ENCODE measurements at places on chromosomes 5 and 9.
A peak's percentile ranks its signal among the peaks of the same experiment; 100 is the strongest.

DNA sequence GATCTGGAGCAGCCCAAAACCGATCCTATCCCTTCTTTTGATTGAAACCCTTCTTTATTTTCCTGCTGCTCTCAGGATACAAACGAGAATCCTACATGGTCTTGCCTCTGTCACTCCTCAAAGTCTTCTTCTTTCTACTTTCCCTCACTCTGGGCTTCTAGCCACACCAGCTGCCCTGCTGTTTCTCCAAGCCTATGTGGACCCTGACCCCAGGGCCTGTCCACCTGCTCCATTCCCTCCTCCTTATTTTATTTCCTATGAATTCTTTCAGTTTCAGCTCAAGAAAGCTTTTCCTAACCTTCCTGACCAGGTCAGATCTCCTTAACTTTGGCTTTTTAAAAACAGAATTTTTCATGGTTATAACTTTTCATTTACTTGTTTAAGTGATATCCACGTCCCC is 141.0 kb downstream of the ARHGAP26 start:
- no peak for DNase-seq

- no peak for DNase-seq
Measured at GRCh38 chr5:6360323-6361072, 17.8 kb downstream of the MED10 start.

GRCh38 chr9:37410354-37410861 is 12.1 kb upstream of the GRHPR start:
- DNase-seq, result no peak

GRCh38 chr5:122076669-122077365 is 1.2 kb downstream of the LOX start:
- peak; percentile 71 for DNase-seq

DNA sequence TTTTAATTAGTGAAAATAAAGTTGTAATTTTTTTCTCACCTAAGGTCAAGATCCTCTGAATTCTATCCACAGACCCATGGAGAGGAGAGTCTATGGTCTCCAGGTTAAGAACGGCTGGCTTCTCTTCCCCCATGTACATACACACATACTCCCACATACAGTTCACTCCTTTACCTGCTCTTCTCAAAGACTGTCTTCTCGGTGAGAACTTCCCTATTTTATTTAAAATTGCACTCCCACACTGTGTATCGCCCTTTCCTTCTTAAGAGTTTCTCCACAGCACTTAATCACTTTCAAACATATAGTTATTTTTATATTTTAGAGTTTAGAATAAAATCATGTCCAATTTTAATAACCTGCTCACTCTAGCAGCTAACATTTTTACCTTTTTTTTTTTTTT is 3.6 kb upstream of the JADE2 start:
- DNase-seq, result no peak

GRCh38 chr9:127149010-127149409 is 26.6 kb upstream of the ANGPTL2 start:
- no peak for DNase-seq

- DNase-seq, result no peak
Measured at GRCh38 chr9:130185017-130185416, 12.8 kb downstream of the NCS1 start.

DNA sequence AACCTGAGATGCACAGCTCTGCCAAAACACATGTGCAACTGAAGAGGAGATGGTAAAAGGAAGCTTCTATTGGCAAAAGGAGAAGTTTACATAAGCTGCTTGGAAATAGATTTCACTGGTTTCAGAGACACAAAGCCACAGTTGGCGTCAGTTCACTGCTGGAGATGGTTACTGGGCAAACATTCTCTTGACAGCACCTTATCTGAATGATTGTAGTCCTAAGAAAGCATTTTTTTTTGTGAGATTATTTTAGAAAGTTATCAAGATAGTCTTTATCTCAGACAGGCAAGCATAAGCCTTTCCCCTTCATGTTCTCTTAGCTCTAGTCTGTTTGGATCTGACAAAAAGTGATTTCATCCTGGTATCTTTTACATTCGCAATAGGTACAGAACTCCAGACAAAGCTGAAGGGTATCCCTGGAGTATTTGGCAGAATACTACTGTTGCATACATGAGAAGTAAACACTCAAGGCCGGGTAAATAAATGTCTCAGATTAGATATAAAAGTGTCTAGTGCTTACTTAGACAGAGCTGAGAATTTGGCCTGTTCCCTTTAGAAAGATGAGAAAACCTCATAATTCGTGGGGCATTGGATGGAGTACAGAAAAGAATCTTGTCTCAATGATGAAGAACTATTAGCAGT is 1668.0 kb upstream of the NUDT12 start:
- DNase-seq, result no peak

DNA sequence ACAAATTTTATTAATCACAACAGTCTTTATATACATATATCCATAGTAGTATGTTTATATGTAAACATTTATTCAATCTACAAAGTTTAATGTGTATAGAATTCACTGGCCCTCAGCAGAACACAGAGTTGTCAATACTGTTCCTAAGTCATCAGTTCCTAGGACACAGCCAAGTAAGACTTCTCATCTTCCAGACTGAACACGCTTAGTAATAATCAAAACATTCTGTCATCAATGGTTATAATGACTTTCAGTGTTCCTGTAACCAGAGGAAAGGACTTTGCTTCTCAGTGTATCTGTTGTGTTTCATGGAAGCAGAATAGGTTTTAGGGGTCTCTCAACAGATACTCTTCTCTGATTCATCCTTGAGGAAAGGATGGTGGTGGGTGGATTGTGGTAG is 82.2 kb downstream of the SMIM23 start:
- no peak for DNase-seq

- DNase-seq, result no peak
Measured at GRCh38 chr9:110143485-110143884, 64.5 kb downstream of the C9orf152 start.

DNA sequence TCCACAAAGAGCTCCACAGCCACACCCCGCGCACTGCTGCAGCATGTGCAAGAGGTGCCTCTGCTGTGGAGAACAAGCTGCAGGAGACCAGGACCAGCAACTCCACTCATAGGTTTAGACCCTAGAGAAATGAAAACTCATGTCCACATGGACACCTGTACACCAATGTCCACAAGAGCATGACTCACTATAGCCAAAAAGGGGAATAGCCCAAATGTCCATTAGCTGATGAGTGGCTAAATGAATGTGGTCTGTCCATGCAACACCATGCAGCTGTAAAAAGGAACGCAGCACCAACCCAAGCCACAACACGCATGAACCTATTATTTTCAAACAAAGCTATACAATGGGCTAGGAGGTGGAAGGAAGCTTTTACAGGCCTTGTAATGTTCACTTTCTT is 18.1 kb downstream of the DYNC2I2 start:
- DNase-seq, result no peak

DNA sequence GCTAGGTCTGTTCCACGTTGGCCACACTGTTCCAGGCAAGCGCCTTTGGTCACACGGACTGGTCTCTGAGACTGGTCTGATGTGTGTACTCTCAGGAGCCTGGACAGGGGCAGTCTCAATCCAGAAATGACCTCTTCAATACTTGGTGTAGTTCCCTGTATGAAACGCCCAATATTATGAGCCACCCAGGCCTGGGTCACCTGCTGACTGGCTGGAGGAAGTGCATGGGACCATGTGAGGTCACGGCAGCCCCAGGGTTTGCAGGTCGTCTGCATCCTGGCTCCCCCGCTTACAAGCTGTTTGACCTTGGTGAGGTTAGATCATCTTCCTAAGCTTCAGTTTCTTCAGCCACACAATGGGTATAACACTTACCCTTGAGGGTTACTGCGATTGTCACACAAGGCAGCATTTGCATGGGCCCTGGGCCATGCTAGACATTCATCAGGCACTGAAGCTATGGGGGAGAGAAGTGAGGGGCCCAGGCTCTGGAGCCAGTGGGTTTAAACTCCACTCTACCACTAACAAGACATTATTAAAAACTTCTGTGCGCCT is 5.2 kb upstream of the GRHPR start:
- no peak for DNase-seq

- no peak for DNase-seq
Measured at GRCh38 chr5:32935283-32935682, 224.2 kb downstream of the NPR3 start.

GRCh38 chr9:15077946-15078729 is 167.9 kb upstream of the FREM1 start:
- no peak for DNase-seq

- no peak for DNase-seq
Measured at GRCh38 chr5:181158869-181159268, 11.5 kb downstream of the OR2V2 start.

DNA sequence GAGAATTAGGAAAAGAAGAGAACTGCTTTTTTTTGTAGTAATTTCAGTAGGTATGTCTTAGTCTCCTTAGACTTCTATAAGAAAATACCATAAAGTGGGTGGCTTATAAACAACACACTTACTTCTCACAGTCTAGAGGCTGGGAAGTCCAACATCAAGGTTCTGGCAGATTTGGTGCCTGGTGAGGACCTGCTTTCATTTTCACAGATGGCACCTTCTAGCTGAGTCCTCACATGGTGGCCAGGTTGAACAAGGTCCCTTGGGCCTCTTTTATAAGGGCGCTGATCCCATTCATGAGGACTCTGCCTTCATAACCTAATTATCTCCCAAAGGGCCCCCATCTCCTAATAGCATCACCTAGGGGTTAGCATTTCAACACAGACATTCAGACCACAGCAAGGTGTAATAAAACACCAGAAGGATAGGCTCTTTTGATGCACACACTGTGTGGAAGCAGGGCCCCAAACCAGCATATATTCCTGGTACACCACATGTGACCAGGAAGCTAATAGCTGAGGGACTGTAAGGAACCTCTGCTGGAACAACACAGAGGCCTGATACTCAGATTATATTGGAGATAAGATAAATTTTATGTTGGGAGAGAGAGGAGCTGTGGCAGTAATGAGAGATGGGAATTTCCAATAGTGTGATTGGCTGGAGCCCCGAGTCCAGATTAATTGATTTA is 384.9 kb downstream of the RAB3C start:
- no peak for DNase-seq

DNA sequence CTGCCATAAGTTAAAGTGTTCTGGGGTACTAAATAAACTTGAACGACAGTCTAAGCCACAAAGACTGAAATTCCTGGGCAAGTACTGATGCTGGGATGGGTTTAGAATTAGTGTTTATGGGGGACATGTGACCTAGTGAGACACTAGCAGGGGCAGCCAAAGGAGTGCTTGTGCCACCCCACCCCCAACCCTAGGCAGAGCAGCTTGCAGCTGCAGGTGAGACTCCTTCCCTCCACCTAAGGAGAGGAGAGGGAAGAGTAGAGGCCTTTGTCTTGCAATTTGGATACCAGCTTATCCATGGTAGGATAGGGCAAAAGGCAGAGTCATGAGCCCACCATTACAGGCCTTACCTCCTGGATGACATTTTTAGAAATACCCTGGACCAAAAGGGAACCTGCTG is 28.7 kb upstream of the PDE4D start:
- no peak for DNase-seq

- DNase-seq, result no peak
Measured at GRCh38 chr9:13900449-13900848, 413.5 kb downstream of the NFIB start.

- DNase-seq, result no peak
Measured at GRCh38 chr5:61120534-61120933, 41.7 kb downstream of the SMIM15 start.

DNA sequence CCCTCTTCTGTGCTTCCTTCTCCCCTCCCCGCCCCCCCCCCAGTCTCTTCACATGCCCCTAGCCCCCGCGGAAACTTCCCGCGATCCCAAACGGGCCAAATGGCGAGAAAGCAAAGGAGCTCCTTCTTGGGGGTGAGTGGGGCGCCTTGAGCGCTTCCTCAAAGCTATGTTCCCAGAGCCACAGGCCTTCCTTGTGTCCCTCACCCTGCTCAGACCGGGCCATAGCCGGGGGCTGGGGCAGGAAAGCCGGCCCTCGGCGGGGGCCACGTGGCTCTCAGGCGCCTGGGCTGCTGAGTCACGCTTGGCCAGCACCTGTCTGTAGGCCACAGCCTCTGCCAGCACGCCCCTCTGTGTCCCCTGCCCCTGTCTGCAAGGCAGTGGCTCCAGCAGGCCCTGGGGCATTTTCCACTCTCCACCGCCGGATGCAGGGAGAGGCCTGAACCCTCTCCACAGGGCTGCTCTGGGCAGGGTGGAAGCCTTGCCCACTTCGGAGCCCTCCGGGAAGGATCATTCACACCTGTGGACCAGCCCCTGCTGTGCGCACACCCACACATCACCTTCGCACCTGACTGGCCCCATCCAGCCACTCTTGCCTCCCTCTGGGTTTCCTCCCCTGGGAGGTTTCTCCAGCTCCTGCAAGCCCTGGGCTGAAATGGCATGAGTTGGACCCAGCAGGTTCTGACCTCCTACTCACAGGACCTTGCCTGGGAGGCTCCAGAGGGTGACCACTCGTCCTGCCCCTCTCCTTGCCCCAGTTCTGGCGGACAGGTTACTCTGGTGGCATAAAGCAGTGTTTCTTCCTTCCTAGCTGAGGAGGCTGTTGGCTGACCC is 1.2 kb upstream of the SQSTM1 start:
- peak; percentile 61 for DNase-seq

- DNase-seq, result no peak
Measured at GRCh38 chr9:125089331-125089730, 54.0 kb downstream of the SCAI start.

GRCh38 chr5:173679909-173680630 is 63.6 kb upstream of the BOD1 start:
- no peak for DNase-seq

Data from left ventricle myocardium inferior (tissue), 1 donor.